ENCODE measurements at places on chromosomes 2 and 18.
A peak's percentile ranks its signal among the peaks of the same experiment; 100 is the strongest.

- H3K27me3 ChIP-seq, result no peaks in the 10 kb centered on the region
- DNase-seq, result peak; percentile 14
- H3K27ac ChIP-seq, result no peak overlapping the region
- no peaks in the 10 kb centered on the region for H3K4me1 ChIP-seq
- H3K4me3 ChIP-seq, result no peak overlapping the region
These were observed 1288.7 kb downstream of the CNTNAP5 start for GRCh38 chr2:125313806-125314205.

DNA sequence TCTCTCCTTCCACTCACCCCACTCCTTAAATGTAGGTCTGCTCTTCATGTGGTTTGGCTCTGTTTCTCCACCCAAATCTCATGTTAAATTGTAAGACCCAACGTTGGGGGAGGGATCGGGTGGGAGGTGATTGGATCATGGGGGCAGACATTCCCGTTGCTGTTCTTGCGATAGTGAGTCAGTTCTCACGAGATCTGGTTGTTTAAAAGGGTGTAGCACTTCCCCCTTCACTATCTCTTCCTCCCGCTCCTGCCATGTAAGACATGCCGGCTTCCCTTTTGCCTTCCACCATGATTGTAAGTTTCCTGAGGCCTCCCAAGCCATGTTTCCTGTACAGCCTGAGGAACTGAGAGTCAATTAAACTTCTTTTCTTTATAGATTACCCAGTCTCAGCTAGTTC lies 1044.5 kb upstream of the POU3F3 start:
- H3K27ac ChIP-seq, result no peak overlapping the region
- no peak overlapping the region for H3K4me3 ChIP-seq
- no peaks in the 10 kb centered on the region for H3K4me1 ChIP-seq
- H3K27me3 ChIP-seq, result no peaks in the 10 kb centered on the region
- no peak for DNase-seq
- H3K36me3 ChIP-seq, result no peaks in the 10 kb centered on the region

DNA sequence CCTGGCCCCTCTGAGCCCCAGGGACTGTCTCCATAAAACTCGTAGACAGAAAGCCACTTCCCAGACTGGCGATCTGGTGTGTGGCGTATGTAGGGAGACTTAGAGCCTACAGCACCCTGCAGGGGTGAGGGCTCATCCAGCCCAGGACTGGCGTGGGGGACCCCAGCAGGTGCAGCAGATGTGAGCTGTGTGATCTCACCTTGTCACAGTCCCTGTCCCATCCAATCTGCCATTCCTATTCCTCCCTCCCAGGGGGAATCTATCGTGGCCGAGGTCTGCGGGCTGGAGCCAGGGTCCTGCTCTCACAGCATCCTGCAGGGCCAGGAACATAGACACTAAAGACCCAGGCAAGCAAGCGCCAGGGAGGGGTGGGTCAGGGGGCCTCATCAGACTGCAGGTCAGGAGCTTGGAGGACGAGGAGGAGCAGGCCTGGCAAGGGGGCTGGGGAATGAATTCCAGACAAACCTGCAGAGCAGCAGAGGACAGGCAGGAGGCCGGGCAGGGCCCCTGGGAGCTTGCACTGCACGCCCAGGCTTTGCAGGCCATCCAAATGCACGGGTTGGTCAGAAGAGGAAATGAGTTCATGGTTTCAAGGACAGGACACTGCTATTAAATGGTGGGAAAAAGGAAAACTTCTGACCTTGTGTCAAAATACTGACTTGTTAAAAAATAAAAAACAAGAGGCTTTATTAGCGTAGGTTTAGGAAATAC lies 32.5 kb downstream of the HS6ST1 start:
- no peak for DNase-seq
- no peaks in the 10 kb centered on the region for H3K27me3 ChIP-seq
- H3K4me1 ChIP-seq, result no peaks in the 10 kb centered on the region
- peaks cover 12% of the 10 kb centered on the region for H3K36me3 ChIP-seq
- no peak overlapping the region for H3K4me3 ChIP-seq

- H3K4me1 ChIP-seq, result peaks cover 18% of the 10 kb centered on the region
- H3K27me3 ChIP-seq, result no peaks in the 10 kb centered on the region
- no peak overlapping the region for H3K4me3 ChIP-seq
- DNase-seq, result no peak
These were observed 2.6 kb upstream of the WDFY1 start for GRCh38 chr2:223947711-223948205.

GRCh38 chr2:28750316-28751251 lies 1.0 kb upstream of the PPP1CB start:
- peak overlapping the region; percentile 95 for H3K4me3 ChIP-seq
- H3K4me1 ChIP-seq, result peaks cover 14% of the 10 kb centered on the region
- peaks cover 13% of the 10 kb centered on the region for H3K36me3 ChIP-seq
- peak overlapping the region; percentile 98 for H3K27ac ChIP-seq
- no peak for DNase-seq
- no peaks in the 10 kb centered on the region for H3K27me3 ChIP-seq

DNA sequence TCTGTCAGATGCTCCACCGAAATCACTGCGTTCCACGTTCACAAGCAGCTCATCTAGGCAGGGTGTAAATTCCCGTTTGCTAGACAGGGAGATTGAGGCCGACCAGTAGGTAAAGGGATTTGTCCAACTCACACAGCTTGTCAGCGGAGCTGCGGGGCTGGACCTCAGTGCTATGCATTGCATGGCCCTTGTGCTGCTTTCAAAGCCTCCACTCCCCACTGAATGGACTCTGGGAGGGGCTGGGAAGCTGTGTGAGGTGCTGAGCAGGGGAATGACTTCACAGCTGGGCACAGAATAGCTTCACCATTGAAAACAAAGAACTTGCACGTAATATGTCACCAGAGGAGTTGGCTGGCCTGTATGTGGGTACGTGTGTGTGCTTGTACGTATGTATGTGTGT lies 21.4 kb downstream of the CELF4 start:
- no peak overlapping the region for H3K27ac ChIP-seq
- H3K27me3 ChIP-seq, result peaks cover 89% of the 10 kb centered on the region
- no peak for DNase-seq
- no peaks in the 10 kb centered on the region for H3K4me1 ChIP-seq
